ENCODE measurements at places on chromosomes 2 and 18.

- no peak for DNase-seq
Measured at GRCh38 chr2:86142436-86143257, 36.6 kb downstream of the PTCD3 start.

DNA sequence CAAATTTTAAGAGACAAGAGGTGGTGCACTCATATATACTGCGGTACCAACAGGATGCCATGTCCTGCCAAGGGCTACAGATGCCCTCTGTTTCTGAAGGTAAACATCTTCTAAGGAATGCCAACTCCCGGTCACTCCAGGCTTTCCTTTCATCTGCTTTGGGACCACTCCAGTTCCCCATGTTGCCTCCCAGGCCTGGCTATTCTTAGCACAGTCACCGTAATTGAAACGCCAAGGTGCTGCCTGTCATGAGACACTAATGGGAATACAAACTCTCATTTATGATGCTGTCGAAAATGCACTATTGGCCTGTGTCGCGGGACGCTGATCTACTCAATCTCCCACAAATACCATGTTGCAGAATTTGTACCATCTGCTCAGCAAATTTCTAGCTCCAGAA, 79.6 kb downstream of the KLF7 start:
- no peak for DNase-seq

GRCh38 chr2:165008730-165009315, 53.5 kb upstream of the SLC38A11 start:
- no peak for DNase-seq

DNA sequence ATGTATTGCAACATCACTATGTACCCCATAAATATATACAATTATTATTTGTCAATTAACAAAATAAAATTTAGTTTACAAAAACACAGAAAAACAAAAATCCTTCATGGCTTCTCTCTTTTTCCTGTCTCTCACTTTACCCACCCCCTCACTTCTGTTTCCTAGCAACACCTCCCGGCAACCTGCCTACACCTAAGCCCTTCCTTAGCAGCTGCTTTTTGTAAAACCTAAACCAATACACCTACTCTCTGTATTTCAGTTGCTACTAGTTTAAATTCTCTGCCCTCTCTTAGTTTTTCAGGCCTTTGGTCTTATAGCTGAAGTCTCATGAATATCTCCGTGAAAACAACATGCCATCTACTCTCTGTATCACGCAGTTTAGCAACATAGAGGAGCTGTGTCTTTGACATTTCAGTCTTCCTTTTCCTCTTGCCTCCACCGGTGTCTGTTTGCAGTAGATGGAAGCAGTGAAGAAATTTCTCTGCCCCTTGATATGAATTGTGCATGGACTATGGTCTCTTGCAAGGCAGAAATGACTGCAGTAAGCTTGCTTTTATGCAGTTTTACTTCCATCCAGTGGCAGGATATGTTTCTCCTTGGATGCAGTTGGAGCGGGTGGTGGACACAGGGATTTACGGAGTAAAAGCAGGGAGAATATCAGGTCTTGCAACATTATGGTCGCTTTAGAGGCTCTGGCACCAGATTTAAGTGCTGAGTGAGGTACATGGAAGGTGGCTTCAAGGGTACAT, 42.0 kb upstream of the ZDBF2 start:
- DNase-seq: no peak

- DNase-seq: no peak
Measured at GRCh38 chr2:105394951-105395611, 3.8 kb downstream of the FHL2 start.

DNA sequence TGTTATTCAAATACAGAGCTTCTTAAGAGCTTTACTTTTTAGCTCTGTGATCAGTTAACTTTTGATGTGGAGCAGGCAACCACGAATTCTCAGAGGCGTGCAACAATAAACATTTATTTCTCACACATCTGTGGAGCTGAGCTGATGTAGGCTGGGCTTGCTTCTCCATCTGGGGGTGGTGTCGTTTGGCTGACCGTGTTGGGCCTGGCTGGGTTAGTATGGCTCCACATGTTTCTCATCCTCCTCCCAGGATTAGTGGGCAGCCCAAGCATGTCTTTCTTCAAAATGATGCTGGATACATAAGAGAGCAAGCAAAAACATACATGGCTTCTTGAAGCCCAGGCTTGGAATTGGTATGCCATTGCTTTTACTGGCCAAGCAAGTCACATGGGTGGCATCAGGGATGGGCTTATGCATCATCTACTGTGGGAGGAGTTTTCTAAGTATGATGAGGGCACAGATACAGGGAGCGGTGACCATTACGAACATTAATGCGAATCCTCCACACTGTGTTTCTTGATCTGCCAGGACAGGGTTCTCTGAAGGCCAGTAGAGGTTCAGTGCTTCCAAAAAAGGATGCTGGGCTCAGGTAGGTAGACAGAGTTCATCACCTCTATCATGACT, 157.0 kb upstream of the TNP1 start:
- no peak for DNase-seq

GRCh38 chr2:222904557-222905258, 43.9 kb downstream of the ACSL3 start:
- no peak for DNase-seq

DNA sequence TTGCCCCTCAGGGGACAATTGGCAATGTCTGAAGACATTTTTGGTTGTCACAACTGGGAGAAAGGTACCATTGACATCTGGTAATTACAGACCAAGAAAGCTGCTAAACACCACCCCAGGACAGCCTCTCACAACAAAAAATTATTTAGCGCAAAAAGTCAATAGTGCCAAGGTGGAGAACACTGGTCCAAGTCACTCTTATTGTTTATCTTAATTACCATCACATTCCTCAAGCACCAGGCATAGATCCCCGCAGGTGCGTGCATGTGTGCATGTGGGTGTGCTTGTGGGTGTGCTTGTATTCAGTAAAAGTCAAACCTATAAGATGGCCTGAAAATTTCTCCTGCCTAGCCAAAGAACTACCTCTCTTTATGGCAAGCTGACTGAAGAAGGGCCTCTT, 74.9 kb upstream of the WDR75 start:
- no peak for DNase-seq

DNA sequence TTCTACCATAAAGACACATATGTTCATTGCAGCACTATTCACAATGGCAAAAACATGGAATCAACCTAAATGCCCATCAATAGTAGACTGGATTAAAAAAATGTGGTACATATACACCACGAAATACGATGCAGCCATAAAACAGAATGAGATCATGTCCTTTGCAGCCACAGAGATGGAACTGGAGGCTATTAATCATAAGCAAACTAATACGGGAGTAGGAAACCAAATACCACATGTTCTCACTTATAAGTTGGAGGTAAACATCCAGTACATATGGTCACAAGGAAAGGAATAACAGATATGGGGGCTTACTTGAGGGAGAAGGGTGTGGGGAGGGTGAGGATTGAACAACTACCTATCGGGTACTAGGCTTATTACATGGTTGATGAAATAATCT, 7.7 kb downstream of the HMSD start:
- DNase-seq: no peak

DNA sequence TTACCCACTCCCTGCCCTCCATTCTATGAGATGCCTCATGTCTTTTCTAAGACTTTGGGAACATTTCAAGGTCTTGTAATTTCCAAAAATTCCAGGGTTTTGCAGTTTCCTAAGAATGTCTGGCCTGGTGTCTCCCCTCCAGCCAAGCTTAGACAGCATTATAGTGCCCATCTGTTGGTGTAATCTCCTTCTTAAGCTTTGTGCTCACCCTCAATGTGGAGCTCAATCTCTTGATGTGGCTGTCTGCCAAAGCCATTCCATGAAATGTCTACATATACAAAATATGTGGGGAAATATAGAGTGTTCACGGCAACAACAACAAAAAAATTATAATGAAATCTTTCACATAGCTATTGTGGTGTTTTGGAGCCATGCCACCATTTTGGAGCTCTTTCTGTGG, 558.4 kb downstream of the PIK3C3 start:
- no peak for DNase-seq

Data from activated effector memory CD4-positive, alpha-beta T cell treated with Interleukin-2 at 50 U/mL for 16 hours (primary cell).